ENCODE measurements at places on chromosomes 12 and 14. TPM values are rescaled to one million over a fixed set of nuclear protein-coding genes. Genes with fewer than 3 reads are reported as not detected.

Gene WNT1
- 0.87 TPM for total RNA-seq

Gene ZDHHC22
- not detected for total RNA-seq

Gene RNASE7
- total RNA-seq = not detected

Gene CD163L1
- not detected for total RNA-seq

Gene BHLHE41
- total RNA-seq = not detected

Gene CIROP
- total RNA-seq = not detected

Gene SYT1
- total RNA-seq = not detected

Gene GARIN6
- total RNA-seq = not detected

Gene SAMD4A
- total RNA-seq = 1.6 TPM

Gene CYP46A1
- total RNA-seq = 0.15 TPM

Gene ABCD2
- 26.6 TPM for total RNA-seq

Gene PROX2
- total RNA-seq = 0.21 TPM

Gene CELA1
- not detected for total RNA-seq

Gene BAZ1A
- total RNA-seq = 48.7 TPM

Gene TMEM132C
- not detected for total RNA-seq

Gene CISTR
- total RNA-seq = not detected

Gene ITGB7
- total RNA-seq = 567 TPM

DNA sequence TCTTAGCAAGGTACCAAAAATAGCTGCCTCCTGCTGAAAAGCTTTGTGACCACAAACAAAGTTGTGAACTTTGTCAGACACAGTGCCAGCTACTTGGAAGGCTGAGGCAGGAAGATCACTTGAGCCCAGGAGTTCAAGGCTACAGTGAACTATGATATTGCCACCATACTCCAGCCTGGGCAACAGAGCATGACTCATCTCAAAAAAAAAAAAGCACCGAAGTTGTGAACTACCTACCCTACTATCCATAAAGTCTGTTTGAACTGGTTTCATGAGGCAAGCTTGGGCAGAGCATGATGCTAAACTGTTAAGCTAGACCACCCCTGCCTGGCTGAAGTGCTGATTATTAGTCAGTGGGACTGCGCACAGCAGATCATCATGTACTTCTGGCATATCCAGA, 75.5 kb downstream of the RAD52 start:
- DNase-seq = no peak

GRCh38 chr14:25485381-25485780, 435.4 kb upstream of the STXBP6 start:
- no peak for DNase-seq

DNA sequence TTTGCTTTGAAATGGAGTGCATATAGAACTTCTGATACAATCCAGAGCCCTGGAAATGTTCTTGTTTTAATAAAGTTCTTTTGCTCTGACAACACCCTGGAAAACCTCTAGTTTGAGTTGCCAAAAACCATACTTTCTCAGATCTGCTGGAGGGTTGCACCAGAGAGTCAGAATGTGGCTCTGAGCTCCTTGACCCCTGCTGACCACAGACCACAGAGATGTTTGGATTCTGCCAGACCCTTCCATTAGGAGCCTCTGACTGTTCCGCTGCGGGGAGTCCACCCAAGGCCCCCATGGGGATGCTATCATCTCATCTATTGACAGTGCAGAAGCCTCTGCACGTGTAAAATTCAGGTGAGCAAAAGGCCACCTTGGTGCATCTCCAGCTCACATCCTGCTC, 332.6 kb downstream of the GLT1D1 start:
- no peak for DNase-seq

- DNase-seq = peak; percentile 71
Observed at GRCh38 chr12:94263011-94263811, 114.8 kb downstream of the PLXNC1 start.

- DNase-seq = no peak
Observed at GRCh38 chr14:62053188-62053587, 291.0 kb downstream of the SNAPC1 start.

- no peak for DNase-seq
Observed at GRCh38 chr12:85627584-85627983, 208.6 kb downstream of the RASSF9 start.

GRCh38 chr12:122483969-122484368, 16.8 kb downstream of the ZCCHC8 start:
- DNase-seq = no peak

DNA sequence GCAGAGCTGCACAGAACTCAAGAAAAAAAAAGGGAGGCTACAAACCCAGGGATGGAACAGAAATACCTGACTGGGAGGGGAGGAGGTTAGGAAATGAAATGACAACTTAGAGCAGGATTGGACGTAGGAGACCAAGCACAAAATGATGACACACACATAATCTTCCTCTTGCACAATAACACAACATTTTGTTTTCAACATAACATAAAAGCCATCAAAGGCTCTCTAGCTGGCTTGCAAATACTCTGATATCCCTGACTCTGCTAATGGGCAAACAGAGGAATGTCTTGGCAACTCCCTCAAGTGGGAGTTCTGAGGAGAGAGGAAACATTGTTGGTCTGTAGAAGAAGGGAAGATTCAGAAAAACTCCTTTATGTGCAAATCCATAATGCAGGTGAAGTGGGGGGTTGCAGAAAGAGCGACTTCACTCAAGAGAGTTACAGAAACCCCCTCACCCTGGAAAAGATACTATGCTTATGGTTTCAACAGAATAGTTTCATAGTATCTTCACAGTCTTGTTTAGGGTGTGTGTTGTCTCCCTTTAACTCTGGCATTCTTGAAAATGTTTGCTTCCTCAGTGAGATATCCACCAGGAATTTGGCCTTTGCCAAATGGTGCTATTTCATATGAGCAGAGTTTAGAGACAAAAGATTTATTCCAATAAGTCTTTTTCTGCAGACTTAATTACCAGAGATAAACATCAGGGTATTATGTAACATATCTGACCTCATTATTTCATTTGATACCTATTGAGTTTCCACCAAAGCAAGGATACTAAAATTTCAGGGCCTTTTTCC, 43.8 kb upstream of the LTBP2 start:
- DNase-seq = no peak

- no peak for DNase-seq
Observed at GRCh38 chr12:55957106-55957859, 8.6 kb downstream of the PMEL start.

DNA sequence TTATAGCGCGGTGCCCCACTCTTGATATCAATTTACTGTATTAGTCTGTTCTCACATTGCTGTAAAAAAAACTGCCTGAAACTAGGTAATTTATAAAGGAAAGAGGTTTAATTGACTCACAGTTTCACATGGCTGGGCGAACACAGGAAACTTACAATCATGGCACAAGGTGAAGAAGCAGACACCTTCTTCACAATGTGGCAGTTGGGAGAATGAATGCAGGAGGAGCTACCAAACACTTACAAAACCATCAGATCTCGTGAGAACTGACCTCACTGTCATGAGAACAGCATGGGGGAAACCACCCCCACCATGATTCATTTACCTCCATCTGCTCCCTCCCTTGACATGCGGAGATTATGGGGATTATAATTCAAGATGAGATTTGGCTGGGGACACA, 42.3 kb downstream of the FBXO34 start:
- DNase-seq = no peak

- no peak for DNase-seq
Observed at GRCh38 chr14:70804556-70805162, 4.7 kb downstream of the MAP3K9 start.

GRCh38 chr14:86091811-86092210, 561.9 kb downstream of the FLRT2 start:
- no peak for DNase-seq

DNA sequence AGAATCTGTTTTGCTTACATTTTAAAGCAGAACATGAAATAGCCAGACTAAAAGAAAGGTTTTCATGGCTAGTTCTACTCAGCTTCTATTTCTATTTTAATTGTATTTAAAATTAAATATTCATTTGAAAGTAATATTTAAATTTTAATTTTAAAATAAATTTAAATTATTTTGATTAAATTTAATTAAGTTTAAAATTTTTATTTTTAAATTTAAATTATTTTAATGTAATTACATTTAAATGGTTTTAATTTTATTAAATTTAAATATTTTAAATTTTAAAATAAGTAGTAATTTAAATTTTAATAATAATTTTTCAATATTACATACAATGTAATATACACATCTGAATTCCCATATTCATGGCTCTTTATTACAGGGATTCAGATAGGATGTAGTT, 17.3 kb upstream of the KCNK10 start:
- no peak for DNase-seq

DNA sequence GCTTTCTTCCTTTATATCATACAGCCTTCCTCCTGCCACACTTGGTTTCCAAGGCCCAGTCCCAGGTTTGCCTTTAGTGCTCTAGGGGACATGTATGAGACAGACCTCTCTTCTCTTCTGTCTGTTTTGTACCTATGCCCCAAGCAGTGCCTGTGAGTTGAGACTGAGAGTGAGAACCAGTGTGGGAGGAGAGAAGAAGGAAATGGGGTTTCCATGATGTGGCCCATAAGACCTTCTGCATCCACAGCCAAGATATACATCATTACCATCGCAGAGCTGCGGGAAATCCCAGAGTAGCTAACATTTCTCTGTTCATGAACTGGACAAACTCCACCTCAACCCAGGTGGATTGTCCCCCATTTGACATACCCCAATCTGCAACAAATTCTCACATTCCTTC, 2.8 kb downstream of the TESPA1 start:
- DNase-seq = peak; percentile 45

- DNase-seq = no peak
Observed at GRCh38 chr14:24834956-24835355, 201.0 kb upstream of the GZMB start.

GRCh38 chr14:94681300-94682060, 69.3 kb downstream of the SERPINA3 start:
- DNase-seq = no peak

GRCh38 chr14:31209605-31210004, 2.0 kb upstream of the HECTD1 start:
- DNase-seq = no peak

- no peak for DNase-seq
Observed at GRCh38 chr12:50022903-50023302, 2.4 kb downstream of the RACGAP1 start.

DNA sequence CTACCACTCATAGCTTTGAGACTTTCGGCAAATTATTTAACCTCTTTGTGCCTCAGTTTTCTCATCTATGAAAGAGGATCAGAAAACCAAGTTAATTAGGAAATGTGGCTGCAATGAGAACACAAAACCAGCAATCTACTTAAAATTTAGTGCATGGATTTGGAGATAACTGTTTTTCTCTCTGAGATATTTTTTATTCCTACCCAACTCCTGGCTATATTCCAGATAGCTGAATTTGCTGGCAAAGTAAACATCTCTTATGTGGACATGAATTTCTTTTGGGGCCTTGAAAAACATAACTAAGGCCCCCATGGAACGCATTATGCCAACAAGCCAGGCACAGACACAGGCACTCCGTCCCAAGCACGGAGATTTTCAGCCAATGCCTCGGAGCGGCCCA, 53.4 kb upstream of the FOXN3 start:
- DNase-seq = no peak

- DNase-seq = peak; percentile 76
Observed at GRCh38 chr12:118357257-118358007, 15.3 kb downstream of the TAOK3 start.

DNA sequence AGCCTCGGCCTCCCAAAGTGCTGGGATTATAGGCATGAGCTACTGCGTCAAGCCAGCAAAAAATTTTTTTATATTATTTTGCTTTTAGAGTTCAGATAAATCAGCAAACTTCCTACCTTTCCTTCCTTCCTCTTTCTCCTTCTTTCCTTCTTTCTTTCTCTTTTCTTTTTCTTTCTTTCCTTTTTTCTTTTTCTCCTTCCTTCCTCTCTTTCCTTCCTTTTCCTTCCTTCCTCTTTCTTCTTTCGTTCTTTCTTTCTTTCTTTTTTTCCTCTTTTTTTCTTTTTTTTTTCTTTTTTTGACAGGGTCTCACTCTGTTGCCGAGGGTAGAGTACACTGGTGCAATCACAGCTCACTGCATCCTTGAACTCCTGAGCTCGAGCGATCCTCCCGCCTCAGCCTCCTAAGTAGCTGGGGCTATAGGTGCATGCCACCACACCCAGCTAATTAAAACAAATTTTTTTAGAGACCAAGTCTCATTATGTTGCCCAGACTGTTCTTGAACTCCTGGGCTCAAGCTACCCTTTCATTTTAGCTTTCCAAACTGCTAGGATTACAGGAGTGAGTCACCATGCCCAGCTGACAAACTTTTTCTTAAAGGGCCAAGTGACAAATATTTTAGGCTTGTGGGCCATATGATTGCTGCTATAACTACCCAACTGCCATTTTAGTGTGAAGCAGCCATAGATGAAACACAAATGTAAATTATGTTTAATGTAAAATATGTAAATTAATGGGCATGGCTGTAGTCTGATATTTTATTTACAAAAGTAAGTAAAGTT, 7.1 kb upstream of the WASHC4 start:
- DNase-seq = no peak

DNA sequence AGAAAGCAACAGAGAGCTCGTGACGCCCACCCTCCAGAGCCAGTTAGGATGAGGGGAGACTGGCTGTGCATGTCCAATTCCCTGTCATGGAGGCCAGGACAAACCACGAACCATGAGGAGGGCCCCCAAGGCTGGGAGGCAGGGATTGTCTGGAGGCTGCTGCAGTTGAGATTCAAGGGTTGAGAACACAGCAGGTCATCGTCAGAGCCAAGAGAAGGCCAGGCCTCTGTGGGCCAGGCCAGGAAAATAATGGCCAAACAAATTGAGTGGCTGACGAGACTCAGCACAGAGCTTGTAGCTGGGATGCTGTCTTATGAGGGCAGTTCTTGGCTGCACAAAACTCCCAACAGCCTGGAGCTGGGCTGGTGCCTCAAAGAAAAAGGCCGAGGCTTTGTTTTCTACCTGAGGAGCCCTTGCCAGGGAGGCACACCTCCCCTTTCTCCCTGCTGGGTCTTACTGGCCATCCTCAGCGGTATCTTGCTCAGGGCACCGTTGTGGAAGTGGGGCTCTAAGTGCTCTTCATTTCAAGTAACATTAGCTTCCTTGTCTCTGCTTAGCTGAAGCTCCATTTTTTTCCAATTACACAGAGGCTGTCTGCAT, 665.9 kb downstream of the BCL11B start:
- DNase-seq = peak; percentile 14

DNA sequence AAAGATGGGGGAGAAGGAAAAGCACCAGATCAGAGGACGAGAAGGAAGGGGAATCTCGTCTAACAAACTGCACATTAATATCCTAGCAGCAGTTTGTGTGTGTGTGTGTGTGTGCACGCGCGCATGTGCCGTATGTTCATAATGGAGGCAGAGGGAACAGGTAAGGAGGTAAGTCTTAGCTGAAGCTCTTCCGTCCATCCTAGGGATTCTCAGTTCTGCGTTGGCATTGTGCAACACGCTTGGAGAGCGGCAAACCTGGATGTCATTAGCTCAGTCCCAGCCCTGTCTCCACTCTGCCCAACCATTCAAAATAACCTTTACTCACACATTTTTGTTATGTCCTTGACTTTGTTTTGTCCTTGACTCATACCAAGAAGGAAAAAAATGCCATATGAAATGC, 1.6 kb upstream of the C1R start:
- DNase-seq = no peak

DNA sequence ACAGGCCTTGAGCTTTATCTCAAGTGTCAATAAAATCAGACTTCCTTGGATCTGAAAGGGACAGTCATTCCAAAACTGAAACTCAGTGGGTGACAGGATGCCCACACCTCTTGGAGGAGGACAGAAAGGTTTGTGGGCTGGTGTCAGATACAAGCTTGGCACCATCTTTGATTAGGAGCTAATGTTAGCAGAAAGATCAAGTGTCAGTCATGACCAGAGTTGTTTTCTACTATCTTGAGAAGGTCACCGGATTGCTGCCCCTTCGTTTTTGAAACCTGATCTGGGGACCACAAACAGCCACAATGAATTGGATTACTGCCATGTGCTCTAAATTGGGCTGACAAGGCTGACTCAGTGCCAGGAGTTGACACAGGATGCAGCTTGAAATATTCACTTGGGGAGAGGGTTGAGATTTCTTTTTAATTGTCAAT, 88.3 kb downstream of the OTOGL start:
- DNase-seq = peak; percentile 59
